ENCODE measurements at places on chromosomes 11 and 22. TPM values are rescaled to one million over a fixed set of nuclear protein-coding genes. Genes with fewer than 3 reads are reported as not detected.

Gene PYGM
- 87.7 TPM for total RNA-seq

Gene RFPL1
- total RNA-seq, result not detected

Gene PIWIL4
- total RNA-seq, result 1.6 TPM

DNA sequence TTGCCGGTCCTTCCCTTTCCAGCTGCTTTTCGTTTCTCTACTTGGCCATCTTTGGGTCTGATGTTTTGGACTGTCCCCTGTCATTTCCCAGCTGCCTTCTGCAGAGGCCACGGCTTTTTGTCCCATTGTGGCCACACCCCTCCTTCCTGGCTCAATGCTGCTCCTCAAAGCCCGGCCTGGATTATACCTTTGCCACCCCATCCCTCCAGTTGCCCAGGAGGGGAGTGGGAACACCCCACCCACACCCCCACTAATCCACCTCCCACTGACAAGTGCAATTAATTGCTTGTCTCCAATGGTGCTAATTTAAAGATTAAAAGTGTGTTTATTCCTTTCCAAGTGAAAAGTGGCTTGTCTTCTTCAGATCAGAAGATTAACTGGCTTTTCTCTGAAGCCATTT is 34.2 kb upstream of the CSNK2A3 start:
- no peak overlapping the region for H3K27ac ChIP-seq
- H3K36me3 ChIP-seq, result no peaks in the 10 kb centered on the region
- DNase-seq, result no peak
- H3K4me1 ChIP-seq, result peaks cover 3% of the 10 kb centered on the region
